Left ventricle myocardium superior (tissue), 1 donor: ENCODE measurements at places on chromosomes 6 and 20.
A peak's percentile ranks its signal among the peaks of the same experiment; 100 is the strongest.

GRCh38 chr6:122609881-122610689 lies at the start of gene PKIB:
TSS of gene PKIB (plus strand) at chr6:122610405. CDS start at chr6:122717795, 107,390 bp downstream.
- peak; percentile 78 for DNase-seq

DNA sequence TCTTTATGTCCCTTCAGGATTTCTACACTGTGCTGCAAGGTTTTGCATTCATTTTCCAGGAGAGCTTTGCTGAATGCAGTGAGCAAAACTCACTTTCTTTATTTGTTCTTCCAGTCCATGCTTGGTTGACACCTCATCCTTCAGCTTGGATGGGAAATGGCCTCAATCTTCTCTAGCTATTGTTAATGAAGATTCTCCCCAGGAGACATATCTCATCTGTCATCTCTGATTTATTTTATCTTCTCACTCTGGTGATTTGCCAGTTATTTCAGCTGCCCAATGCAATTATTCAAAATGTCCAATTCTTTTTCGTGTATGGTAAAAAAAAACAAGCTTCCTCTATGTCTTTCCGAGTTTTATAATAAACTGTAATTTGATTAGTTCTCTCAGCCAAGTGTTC lies 77.9 kb upstream of the PAK5 start:
- DNase-seq = no peak

- DNase-seq = no peak
Observed at GRCh38 chr20:3223994-3224680, 14.8 kb downstream of the ITPA start.

DNA sequence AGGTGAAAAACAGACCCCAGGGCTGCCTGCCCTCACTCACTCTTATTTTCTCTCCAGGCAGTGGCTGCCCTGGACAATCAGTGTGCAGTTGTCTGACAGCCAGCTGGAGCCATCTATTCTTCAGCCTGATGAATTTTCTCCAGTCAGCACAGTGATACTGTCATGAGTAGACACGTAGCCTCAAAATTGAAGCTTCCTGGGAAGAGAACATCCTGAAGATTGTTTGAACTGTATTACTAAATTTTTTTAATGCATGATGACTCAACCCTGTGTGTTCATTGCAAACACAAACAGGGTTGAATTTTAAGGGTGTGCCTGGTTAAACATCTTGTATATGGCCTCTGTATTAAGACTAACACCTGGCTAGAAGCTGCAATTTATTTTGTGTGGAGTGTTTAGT lies 49.8 kb upstream of the STXBP5 start:
- no peak for DNase-seq

- no peak for DNase-seq
Observed at GRCh38 chr6:153442096-153442495, 311.0 kb upstream of the RGS17 start.
